ENCODE measurements at places on chromosomes 1 and 21.

DNA sequence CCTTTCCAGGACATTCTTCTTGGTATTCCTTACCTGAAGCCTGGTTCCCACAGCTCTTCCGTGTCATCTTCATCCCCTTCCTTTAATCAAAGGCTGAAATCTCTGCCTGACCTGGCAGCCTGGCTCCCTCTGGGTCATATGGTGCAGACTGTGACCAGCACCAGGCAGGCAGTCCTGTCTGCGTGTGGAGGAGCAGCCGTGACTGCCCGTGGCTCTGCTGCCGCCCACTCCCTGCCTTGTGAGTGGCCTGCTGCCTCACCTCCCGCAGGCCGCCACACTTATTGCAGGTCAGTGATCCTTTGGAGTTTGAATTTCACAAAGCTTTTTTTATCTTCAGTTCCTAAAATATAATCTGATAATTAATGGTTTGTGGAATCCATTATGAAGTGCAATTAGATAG lies 36.2 kb upstream of the EPHA8 start:
- DNase-seq, result no peak

GRCh38 chr1:46223472-46223943 lies 20.4 kb downstream of the LURAP1 start:
- DNase-seq, result peak; percentile 78

DNA sequence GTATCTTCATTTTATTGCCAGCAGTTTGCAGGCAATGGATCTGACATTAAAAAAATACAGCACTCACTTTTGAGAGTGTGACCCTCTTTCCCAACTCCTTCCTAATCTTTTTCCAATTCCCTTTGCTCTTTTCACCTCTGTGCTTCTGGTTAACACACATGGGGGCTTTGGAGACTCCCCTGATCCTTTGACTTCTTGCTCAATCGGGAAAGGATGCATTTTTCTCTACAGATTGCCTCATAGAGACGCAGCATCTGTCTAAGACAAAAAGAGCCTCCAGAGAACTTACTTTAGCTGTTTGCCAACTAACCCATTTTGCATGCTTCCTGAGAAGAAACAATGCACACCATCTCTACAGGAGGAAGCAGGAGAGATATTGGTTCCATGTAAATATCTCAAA lies 378.3 kb downstream of the PBX1 start:
- DNase-seq, result no peak

GRCh38 chr1:15090373-15090772 lies 63.2 kb upstream of the TMEM51 start:
- peak; percentile 88 for DNase-seq

DNA sequence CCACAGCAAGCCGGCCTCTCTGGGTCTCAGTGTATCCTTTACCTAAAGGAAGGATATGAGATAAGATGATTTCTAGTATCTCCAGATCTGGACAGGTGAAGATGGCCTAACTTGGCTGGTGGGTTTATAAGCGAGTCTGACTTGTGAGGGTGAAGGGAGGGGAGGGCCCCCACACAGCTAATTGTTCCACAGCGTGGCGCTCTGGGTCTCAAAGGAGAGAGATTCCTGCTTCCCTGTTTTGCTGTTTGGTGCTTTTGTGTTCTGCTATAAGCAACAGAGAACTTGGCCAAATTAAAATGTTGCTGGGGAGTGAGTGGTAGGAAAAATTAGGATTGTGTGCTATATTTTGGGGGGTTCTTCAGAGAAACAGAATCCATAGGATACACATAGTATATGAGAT lies 28.9 kb upstream of the NLRP3 start:
- DNase-seq, result no peak

DNA sequence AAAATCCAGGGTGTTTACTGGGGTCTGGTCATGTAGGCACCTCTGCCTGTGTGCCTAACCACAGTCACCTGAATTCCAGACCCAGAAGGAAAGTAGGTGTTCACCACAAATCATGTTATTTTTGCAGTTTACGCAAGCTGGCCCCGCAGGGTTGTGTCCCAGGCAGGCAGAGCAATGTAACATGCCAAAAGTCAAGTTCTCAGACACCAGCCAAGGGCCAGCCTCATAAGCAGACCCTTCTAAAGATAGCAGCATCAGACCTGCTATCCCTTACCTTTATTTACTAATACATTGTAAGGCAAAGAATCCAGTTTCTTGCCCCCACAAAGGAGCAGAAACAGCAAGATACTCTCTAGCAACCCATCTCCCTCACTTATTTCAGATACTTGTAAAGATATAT lies 83.0 kb downstream of the GPR161 start:
- DNase-seq, result no peak
